ENCODE measurements at places on chromosomes 7 and 10. TPM values are rescaled to one million over a fixed set of nuclear protein-coding genes. Genes with fewer than 3 reads are reported as not detected.

Gene UPK3BL1
- total RNA-seq, result 21.9 TPM

Gene MARVELD1
- total RNA-seq, result 25.7 TPM

Gene PIK3CG
- 2.3 TPM for total RNA-seq

Gene C10orf105
- 0.07 TPM for total RNA-seq

Gene STN1
- total RNA-seq, result 16.6 TPM
